ENCODE measurements at places on chromosomes 5 and 9.
A peak's percentile ranks its signal among the peaks of the same experiment; 100 is the strongest.

DNA sequence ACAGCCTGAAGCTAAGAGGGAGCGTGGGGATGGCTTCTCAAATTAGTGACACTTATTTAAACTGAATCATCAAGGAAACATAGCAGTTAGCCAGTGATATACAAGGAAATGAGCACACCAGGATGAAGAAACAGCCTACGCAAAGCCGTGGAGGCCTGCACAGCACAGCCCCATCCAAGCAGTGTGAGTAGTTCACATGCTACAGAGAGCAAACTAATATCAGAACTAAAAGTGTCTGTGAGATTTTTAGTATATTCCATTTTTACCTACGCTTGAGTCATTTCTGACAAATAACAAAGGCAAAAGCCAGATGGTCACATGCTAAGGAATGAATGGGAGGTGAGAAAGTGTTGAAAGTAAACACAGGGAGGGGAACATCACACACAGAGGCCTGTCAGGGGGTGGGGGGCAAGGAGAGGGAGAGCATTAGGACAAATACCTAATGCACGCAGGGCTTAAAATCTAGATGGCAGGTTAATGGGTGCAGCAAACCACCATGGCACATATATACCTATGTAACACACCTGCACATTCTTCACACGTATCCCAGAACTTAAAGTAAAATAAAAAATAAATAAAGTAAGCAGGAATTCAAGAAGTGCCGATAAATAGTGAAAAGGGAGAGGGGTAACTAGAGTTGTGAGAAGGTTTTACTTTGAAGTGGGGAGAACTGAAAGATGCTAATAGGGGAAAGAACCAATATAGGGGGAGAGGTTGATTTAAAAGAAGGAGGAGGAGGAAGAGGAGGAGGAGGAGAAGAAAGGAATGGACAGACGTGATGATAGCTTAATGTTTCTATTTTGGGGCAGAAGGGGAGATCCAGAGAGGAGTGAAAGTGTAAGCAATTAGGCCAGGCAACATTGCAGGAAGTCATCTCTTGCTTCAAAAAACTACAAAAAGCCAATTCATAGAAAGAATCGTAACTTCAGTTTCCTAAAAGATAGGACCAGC is 100.9 kb upstream of the PTGER4 start:
- DNase-seq: no peak

GRCh38 chr5:97095318-97095732 is 47.1 kb downstream of the LIX1 start:
- no peak for DNase-seq

- DNase-seq: peak; percentile 6
Measured at GRCh38 chr5:124040799-124041198, 528.8 kb downstream of the CSNK1G3 start.

DNA sequence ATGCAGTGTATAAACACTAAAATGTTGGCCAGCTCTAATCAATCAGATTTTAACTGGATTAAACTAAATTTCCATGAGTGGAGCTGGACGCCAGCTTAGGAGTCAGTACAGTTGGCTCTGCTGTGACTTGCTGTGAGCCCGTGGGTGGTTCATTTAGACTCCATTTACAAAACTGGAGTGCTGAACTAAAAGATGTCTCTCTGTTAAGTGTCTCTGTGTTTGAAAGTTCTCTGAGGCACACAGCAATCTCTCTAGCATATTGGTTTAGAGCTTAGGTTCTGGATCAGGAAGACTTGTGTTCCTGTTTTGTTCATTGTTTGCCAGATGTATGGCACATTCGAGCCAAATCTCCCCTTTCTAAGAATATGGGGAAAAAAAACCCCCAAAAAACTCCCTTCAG is 28.0 kb upstream of the ARL14EPL start:
- no peak for DNase-seq

- no peak for DNase-seq
Measured at GRCh38 chr5:79901631-79902030, 89.4 kb downstream of the MTX3 start.

GRCh38 chr9:134564431-134565170 is 77.0 kb upstream of the COL5A1 start:
- DNase-seq: no peak

All from frontal cortex (tissue), 4 donors.